Adipocyte (in vitro differentiated cells): ENCODE measurements at places on chromosomes 1 and 21.
A peak's percentile ranks its signal among the peaks of the same experiment; 100 is the strongest.

DNA sequence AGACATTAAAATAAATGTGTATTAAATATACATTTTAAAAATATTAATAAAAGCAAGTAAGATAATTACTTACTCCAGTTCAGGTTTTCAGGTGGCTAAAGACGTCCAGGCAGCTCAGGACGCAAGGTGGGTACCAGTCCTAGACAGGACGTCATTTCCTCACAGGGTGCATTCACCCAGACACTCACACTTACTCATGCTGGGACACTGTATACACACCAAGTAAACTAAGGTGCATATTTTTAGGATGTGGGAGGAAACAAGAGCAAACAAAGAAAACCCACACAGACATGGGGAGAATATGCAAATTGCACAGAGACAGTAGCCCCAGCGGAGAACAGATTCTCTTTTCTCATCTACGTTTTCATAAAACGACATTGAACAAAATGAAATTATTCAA is 457.9 kb downstream of the BRINP3 start:
- no peak for DNase-seq

GRCh38 chr21:40613546-40614030 is 233.4 kb downstream of the DSCAM start:
- no peak for DNase-seq

DNA sequence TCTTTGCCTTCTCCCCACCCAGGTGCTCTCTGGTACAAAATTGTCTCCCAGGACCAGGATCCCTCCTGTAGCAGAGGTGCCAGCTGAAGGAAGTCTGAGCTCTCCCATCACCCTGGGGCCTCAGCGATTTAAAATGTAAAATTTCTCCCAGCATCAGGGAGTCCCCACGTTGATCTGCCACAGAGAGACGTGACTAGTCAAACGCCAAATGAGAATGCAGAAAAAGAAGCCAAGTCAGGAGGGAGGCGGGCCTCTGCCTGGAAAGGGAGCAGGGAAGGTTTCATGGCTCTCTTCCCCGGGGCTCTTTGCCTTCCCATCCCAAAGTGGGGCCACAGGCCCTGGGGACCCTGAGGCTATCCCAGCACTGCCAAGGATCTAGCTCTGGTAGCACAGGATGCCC is 40.0 kb upstream of the USP1 start:
- DNase-seq: no peak

DNA sequence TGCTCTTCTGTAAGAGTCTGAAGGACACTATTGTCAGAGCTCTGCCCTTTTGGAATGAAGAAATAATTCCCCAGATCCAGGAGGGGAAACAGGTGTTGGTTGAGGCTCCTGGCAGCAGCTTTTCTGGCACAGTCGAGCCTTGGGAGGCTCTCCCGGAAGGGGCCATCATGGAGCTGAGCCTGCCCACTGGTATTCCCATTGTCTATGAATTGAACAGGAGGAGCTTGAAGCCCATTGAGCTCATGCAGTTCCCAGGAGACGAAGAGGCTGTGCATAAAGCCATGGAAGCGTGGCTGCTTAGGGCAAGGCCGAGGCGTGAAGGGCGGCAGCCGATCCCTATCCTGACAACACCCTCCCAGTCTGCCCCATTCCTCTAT is 26.6 kb downstream of the UBE4B start:
- no peak for DNase-seq

DNA sequence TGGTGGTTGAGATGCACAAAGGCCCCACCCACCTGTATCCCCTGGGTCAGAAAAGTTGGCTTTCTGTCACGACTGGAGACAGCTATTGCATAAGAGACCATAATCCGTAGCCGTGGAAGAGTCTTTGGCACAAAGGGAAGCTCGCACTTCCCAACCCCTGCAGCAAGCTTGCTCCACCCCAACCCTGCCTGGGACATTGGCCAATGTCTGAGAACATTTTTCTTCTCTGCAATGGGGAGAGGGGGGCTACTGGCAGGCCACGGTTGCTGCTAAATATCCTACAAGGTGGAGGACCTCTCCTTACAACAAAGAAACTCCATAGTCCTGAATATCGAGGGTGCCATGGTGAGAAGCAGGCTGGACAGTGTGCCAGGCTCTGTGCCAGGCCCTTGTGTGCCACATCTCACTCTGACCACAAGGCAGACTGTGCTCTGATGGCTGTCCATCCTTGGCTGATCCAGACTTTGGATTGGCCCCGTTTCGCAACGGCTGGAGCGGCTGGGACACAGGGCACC is 104.1 kb downstream of the CSMD2 start:
- DNase-seq: peak; percentile 9

- peak; percentile 35 for DNase-seq
These were observed 1.8 kb downstream of the DISC1 start for GRCh38 chr1:231628207-231628876.

GRCh38 chr1:235882816-235883215 is 16.1 kb upstream of the LYST start:
- DNase-seq: no peak

GRCh38 chr1:150626150-150626549 is 3.3 kb downstream of the ENSA start:
- no peak for DNase-seq

DNA sequence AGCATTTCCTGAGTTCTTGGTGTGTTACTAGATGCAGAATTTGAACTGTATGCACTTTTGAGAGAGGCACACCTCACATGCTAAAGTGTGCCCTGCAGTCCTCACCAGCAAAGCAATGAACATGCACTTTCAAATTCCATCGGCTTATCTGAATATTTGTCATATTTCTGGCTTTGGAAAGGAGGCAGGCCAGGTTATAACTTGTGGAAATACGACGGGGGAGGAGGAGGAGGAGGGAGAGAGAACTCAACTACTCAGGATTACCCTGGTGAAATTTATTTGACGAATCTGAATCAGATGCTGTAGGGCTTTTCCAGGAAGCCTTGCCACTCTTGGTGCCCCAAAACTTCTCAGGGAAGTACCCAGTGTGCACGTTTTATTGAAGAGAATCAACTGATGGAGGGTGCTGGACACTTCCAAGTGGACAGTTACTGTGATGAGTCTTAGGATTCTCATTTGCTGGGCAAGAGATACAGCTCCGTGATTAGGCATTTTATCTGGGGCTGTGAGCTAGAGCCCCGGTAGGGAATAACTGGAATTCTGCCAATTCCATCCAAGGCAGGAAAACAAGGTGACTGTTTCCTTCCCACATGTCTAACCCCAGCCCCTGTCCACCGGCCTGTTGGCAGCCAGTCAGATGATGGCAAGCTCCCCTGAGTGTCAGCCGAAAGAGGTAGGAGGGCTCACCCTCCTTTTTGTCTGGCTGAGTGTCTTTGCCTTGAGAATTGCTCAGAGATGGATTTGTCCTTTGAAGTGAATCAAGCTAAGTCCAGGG is 3.8 kb downstream of the PDPN start:
- DNase-seq: no peak

- no peak for DNase-seq
These were observed 89.2 kb upstream of the IGSF21 start for GRCh38 chr1:18018366-18018765.

GRCh38 chr21:44960141-44961092 is 20.6 kb downstream of the SLX9 start:
- no peak for DNase-seq

DNA sequence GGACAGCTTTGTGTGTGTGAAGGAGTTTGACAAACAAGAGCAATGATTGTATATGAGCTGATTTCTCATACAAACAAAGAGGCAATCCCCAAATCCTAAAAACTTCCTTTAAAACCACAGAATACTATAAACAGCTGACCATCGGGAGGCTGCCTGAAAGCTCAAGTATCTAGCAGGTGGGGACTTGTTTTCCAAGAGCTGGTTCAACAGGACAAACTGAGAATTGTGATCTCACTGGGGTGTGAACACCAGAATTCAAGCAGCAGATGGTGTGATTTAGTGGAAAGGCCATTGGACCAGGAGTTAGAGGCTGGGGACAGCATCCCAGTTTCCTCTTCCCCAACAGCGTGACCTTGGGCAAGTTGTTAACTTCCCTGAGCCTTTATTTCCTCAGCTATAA is 13.9 kb downstream of the LMX1A start:
- no peak for DNase-seq

- DNase-seq: no peak
These were observed 14.4 kb upstream of the SELP start for GRCh38 chr1:169644297-169644696.

GRCh38 chr21:18518054-18518481 is 114.5 kb upstream of the TMPRSS15 start:
- DNase-seq: no peak

- peak; percentile 38 for DNase-seq
These were observed 1.5 kb upstream of the ST6GALNAC5 start for GRCh38 chr1:76865696-76866286.

DNA sequence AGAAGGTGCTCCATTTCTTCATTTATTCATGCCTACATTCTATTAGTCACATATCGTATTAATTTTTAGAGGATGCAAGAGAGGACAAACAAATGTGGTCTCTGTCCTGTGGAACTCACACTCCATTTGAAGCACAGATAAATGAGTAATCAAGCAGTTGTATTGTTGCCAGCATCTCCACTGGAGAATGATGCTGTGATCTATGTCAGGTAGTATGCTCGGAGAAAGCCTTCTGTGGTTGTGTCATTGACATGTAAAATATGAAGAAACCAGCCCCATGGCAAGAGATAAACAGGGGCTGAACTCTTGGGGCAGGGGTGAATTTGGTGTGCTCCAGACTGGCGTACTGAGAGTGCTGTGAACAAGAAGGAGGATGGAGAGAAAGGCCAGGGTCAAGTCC is 101.2 kb downstream of the FASLG start:
- DNase-seq: no peak

DNA sequence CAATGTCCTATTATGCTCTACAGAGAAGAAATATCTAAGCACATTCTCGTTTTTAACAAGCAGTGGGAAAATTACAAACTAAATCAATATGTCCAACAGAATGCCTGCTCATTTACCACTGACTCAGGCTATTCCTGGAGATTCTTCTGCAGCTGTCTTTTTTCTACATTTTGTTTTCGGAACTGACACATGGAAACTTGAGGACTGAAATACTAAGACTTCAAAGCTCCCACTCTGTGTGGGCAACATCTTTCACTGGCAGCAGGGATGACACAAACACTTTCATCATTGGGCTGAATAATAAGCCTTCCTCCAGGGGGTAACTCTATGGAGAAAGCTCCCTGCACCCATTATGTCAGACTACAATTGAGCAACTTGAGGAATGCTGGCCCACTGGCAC is 175.5 kb upstream of the NCAM2 start:
- no peak for DNase-seq

DNA sequence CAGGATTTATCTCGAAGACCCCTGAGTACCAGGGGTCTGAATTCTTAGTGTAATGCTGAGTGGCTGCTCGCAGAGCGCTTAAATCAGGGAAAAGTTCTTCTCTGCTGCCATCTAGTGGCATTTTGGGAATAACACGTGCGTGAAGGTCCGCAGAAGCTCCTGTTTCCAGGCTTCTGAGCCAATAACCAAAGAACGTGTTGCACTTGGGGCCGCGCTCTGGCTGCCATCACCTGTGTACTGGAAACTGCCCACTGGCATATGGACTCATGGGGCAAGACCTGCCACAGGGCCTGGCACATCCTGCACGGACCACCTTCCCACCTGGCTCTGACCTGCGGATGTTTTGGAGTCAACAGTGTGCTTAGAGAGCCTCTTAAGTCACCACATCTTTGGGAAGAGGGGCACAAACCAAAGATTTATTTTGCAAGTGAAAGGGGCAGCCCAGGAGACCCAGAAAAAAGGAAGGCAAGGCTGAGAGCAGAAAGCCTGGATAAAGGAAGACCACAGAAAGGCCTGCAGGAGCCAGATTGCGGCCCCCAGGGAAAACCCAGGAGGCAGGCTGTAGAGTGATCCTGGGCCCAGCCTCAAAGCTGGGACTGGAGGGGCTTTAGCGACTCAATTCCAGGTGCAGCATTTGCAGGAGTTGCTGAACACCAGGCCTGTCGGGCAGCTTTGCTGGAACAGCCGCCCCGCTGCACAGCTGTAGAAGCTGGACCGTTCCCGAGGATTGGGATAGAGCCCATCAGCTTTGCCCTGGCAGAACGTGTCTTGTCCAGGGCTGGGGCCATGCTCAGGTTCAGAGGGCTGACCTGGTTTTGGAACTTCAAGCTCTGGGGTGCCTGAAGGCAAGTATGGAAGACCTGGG is 13.0 kb downstream of the CHIT1 start:
- DNase-seq: peak; percentile 86

- no peak for DNase-seq
These were observed 50.0 kb downstream of the CNIH3 start for GRCh38 chr1:224666078-224666477.

DNA sequence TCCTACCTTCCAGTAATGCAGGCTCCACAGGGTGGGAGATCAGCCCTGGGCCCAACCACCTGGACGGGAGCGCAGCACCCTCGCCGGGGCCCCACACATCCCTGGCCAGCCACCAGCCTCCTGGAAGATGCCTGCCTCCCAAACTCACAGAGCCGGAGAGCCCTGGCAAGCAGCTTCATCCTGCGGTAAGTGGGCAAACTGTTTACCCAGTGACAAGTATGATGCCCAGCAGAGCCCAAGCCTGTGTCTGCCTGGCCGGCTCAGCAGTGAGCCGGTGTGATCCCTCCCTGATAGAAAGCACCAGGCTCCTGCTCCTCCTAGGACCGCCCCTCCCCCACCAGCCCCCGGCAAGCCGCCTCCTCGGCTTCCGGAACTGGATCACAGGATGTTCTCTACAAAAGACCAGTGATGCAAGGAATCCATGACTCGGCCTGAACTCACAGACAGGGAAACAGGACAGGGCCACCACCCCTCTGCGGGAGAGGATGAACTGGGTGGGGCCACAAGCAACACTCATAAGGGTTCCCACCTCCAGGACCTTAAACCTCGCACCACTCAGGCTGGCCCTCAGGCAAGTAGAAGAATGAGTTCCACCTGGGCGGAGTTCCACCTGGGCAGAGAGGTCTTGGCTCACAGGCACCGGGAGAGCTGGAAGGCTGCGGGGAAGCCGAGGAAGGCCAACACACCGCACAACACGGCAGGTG is 7.9 kb downstream of the ACOT7 start:
- DNase-seq: peak; percentile 34

DNA sequence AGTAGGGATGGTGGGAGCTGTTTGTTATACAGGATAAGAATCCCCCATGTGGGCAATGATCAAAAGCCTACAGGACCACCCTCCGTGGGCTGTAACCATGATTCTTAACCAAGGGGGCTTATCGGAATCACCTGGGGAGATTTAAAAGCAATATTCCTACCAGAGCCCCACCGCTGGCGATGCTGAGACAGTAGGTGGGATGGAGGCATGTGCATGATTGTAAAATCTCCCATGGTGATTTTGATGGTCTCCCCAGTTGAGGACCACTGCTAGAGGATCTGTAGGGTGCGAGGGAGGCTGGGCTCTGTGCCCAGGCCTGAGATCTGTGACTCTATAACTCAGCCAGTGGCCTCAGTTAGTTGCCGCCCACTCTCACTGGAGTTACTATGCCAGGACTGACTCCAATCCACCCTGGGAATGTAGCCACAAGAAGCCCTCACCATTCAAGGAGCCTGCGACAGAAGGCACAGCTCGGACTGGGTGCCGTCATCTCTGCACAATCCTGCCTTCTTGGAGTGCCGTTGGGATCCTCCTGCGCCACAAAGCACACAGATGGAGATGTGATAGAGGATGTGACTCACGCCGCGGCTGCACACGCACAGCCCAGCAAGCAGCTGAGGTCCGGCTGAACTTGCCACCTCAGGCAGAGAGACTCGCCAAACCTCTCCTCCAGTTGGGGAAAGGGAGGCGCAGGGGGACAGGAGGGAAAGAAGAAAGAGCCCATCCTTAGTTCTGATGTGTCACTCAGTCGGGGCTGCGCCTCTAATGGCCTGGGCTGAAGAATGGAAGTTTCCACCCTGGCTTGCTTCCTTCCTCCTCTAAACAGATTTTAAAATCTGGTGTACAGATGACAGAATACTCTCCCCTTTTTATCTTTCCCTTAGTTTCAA is 26.5 kb downstream of the AKNAD1 start:
- peak; percentile 93 for DNase-seq

- peak; percentile 61 for DNase-seq
These were observed 69.7 kb upstream of the ADAM30 start for GRCh38 chr1:119966020-119966419.
